Non-pigmented ciliary epithelial cell (primary cell): ENCODE measurements at places on chromosomes 3 and 15.

GRCh38 chr3:122074621-122075265 is 19.6 kb downstream of the CD86 start:
- DNase-seq = no peak

DNA sequence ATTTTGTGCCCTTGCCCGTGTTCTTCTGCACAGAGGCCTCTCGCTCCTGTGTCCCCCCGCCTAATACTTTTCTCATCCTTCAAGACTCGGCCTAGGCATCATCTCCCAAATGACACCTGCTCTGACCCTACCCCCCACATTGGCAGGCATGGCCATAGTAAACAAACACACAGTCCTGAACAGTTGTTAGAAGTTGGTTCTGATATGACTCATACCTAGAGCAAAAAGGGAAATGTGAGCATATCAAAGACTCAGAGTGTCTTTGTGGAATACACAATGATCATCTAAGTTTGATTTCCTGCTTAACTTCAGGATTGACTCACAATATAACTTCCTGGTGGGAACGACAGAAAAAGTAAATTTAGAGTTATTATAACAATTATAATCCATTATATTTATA is 120.5 kb downstream of the POLR2M start:
- no peak for DNase-seq

DNA sequence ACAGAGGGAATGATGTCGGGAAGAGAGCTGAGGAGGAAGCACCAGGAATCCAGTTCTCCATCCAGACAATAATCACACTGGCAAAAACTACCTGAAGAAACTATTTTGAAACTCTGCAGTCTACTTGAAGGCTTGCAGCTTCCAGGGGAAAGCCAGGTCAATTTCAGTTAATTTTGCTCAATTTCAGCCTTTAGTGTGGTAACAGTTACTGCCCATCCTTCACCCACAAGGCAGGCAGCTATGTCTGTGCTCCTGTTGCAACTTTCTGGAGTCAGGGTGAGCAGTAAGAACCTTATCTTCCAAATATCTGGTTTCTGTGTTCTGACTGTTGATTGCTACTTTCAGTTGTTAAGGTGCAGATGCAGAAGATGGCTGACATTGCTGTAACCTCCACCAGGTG is 221.7 kb downstream of the ADAMTS17 start:
- no peak for DNase-seq

DNA sequence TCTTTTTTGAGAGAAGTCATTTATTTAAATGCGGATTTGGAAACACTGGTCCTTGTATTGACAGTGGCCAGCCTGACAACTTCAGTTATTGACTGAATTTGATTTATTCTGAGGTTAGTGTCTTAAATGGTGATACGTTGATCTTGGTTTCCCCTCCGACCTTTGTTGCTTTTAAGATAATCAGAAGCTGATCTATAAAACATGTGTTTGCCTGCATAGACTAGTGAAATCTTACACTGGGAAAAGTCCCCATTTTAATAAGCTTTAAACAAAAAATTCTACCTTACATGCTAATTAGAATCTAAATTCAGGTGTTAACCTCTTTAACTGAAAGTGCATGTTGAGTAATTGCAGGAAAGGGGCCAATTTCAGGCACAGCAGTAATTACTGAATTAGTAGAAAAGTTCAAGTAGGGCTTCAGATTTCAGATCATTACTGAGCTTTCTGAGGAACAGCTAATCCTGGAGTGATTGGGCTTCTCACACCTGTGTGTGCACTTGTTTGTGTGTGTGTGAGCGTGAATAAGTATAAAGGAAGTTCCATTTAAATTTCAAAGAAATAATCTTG is 221.4 kb downstream of the SOX2 start:
- no peak for DNase-seq

DNA sequence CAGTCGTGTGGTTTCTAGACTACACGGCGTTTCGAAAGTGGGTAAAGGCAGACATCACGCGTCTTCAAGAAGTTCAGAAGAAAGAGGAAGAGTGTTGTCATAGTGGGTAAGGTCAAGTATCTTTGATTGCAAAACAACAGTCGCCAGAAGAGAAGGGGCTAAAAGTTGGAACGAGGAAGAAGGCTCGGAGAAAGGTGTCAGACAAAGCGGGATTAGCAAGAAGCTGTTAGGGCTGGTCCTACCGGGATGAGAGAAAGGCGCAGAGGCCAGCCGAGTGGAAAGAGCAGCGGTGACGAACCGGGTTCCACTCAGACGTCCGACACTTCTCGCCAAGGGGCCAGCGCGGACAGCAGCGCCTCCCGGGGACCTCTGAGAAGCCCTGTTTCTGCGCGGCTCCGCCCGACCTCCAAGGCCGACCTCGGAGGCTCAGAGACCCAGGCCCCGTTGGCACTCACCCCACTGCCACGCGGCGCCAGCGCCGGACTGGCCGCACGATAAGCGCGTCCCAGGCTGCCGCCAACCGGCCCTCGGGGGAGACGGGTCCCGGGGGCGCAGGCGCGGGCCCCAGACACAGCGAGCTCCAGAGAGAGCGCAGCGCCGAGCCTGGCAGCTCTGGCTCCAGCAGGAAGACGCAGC is 436 bp downstream of the ADPGK start:
- DNase-seq = no peak

DNA sequence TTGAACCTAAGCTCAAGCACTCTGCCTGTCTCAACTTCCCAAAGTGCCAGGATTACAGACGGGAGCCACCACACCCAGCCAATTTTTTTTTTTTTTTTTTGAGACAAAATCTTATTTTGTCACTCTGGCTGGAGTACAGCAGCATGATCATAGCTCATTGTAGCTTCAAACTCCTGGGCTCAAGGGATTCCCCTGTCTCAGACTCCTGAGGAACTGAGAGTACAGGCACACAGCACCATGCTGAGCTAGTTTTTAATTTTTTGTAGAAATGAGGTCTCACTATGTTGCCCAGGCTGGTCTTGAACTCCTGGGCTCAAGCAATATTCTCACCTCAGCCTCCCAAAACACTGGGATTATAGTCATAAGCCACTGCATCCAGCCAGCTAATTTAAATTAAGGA is 36.8 kb upstream of the SUCLG2 start:
- DNase-seq = no peak

DNA sequence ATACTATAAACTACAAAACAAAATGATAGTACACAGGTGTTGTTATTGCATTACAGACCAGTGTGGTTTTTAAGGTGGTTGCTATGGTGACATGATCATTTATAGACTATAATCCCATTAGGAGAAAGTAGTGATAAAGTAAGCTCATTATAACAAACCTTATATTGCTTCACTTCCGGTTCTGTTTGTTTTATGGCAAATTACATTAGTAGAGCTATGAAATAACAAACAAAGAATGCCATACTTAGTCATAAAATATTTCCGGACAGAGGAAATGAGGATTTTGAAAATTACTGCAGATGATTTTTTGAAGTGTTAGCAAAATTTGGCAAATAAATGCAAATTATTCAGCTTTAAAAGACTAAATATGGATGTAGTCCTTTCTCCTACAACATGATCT is 640.4 kb upstream of the ARPP21 start:
- DNase-seq = no peak

- DNase-seq = no peak
Observed at GRCh38 chr15:44219073-44219472, 24.0 kb upstream of the FRMD5 start.

GRCh38 chr15:77499087-77499760 is 78.5 kb downstream of the HMG20A start:
- DNase-seq = no peak

DNA sequence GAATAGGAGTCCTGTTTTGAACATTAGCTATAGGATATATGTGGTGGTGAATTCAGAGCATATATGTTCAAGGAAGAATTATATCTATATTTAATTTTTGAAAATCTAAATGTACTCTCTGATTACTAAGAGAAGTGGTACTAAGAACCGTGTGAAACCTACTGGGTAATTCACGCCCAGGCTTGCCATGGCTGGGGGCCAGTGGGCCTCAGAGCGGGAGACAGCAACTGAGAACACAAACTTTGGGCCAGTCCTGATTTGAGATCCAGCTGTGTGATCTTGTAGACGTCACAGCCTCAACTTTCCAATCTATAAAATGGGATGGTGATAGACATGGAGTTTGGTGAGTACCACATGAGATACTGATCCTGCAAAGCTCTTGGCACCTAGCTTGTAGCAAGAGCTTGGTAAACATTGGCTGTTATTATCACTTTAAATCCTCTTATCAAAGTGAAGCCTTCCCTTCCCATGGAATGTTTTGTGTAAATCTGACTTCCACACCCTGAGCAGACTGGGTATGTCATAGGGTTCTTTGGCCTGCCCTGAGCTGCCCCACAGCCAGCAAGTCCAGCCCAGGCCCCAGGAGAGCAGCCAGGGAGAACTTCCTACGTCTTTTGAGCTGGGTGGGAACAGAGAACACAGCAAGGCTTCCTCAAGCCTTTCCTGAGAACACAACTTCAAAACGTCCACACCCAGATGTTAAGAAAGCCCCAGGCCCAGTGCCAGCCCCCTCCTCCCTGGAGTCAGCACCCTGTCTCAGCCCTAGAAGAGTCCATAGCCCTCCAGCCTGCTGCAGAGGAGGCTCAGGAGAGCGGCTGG is 8.2 kb upstream of the PAQR5 start:
- no peak for DNase-seq

DNA sequence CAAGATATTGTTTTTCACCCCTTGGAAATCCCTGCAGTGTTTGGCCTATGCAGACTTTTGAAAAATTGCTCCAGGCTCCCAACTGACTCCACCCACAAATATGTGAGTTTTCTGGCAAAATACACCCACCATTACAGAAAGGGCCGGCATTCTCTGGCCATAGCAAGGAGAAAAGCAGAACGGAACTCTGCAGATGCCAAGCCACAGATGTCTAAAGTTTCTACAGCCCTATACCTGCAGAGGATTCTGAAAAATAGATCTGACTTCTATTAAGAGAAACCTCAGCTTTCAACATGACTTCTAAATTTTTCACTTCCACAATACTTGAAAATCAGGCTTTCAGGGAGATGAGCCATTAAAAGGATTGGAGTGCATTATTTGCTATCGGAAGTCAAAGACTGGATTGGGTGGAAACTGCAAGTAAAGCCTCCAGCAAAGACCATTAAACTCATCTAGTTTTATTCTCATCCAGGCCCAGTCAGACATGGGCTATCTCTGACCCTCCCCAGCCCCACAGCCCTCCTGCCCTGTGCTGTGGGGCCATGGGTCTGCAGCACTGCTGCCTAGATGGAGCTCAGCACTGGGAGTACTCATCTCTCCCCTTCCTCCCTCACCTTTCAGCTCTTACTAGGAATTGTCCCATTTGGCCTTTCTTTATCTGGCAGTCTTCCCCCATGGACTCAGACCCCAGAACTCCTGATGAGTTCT is 243.1 kb upstream of the GOLGA6L4 start:
- DNase-seq = no peak

DNA sequence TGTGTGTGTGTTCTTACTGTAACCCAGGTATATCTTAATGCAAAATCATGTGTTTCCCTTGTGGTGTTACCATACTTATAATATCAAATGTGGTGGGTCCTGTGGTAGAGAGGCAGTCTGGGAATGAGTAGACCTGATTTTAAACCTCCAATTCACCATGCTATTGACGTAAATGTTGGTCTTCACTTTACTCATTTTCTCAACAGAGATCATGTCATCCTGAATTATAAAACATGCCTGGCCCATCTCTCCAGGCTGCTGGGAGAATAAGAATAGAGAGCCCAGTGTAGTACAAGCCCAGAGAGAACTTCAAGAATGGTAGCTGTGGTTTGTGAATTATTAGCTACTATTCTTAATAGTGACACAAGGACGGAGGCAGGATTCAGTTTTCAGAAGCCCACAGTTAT is 88.1 kb downstream of the MBNL1 start:
- DNase-seq = no peak

DNA sequence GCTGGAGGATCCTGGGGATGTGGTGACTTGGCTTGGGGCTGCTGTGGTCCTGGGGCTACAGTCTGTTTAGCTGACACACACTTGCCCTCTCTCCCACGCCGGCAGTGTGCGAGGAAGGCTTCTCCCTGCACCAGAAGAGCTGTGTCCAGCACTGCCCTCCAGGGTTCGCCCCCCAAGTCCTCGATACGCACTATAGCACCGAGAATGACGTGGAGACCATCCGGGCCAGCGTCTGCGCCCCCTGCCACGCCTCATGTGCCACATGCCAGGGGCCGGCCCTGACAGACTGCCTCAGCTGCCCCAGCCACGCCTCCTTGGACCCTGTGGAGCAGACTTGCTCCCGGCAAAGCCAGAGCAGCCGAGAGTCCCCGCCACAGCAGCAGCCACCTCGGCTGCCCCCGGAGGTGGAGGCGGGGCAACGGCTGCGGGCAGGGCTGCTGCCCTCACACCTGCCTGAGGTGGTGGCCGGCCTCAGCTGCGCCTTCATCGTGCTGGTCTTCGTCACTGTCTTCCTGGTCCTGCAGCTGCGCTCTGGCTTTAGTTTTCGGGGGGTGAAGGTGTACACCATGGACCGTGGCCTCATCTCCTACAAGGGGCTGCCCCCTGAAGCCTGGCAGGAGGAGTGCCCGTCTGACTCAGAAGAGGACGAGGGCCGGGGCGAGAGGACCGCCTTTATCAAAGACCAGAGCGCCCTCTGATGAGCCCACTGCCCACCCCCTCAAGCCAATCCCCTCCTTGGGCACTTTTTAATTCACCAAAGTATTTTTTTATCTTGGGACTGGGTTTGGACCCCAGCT is 2.9 kb upstream of the FES start:
- DNase-seq = no peak

GRCh38 chr3:63910891-63911290 is 1.3 kb downstream of the SCAANT1 start:
- no peak for DNase-seq

DNA sequence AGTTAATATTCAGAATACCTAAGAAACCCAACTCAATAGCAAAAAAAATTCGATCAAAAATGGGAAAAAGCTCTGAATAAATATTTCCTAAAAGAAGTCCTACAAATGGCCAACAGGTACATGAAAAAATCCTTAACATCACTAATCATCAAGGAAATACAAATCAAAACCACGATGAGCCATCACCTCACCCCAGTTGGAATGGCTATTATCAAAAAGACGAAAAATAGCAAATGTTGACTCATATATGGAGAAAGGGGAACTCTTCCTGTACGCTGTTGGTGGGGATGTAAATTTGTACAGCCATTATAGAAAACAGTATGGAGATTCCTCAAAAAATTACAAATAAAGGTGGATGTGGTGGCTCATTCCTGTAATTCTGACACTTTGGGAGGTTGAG is 29.6 kb upstream of the SGO1 start:
- DNase-seq = no peak

- no peak for DNase-seq
Observed at GRCh38 chr3:181839916-181840297, 128.2 kb downstream of the SOX2 start.

DNA sequence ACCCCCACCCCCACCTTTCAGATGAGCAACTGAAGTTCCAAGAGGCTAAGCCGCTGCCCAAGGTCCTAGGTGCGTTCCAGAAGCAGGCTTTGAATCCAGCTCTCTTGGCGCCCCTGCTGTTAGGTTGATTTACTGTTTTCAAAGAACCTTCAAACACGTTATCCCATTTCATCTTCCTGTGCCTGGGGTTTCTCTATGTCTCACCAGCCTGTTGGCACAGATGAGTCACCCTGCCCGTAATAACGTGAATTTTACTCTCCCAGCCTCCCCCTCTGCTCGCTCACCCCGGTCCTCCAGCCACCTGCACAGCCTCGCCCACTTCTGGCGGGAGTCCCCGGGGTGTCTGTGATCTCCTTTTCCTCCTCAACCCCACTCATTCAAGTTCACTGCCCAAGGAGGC is 13.0 kb upstream of the TSEN2 start:
- DNase-seq = no peak
